ENCODE measurements at places on chromosomes 2 and 18.

DNA sequence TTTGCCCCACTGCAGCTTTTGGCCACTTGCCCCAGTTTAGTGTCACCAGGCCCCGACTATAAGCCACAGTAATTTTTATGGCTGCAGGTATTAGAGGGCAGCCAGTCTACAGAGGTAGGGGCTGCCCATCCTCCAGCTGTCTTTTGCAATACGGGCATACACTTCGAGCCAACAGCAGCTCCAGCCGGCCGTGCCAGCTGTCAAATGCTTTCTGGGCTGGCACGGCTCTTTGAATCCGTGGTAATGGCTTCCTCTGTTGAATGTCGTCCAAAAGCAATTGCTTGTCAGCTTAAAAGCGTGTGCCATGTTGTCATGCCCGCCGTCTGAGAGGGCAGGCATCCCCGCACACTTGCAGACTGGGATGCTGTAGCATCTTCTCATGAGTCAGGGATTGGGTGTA, 41.3 kb downstream of the BCL2L11 start:
- peak; percentile 68 for DNase-seq

- DNase-seq: no peak
Observed at GRCh38 chr18:48219037-48219809, 190.0 kb downstream of the ZBTB7C start.

DNA sequence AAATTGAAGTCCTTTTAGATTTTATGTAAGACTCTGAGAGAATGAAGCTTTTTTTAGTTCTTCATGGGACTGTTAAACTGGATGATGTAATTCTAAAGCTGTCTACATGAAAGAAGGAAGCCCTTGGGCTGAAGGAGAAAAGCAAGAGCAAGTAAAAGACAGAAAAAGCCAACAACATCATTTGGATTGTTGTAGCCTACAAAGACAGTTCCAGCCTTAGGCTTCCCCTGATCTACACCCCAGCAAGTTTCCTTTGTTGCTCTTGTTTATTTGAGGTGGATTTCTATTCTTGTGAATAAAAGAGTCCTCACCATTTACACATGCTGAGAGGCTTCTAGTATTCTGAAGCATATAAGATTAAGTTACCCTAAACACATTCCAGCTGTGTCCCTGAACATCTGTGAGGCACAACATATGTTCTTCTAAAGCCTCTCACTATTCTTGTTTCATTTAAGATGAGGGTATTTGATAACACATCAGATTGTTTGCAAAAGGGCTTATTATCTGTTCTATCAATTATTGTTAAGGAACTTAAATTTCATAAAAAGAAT, 377.8 kb downstream of the LNPK start:
- no peak for DNase-seq

- no peak for DNase-seq
Observed at GRCh38 chr2:174078275-174078674, 113.1 kb upstream of the SP3 start.

DNA sequence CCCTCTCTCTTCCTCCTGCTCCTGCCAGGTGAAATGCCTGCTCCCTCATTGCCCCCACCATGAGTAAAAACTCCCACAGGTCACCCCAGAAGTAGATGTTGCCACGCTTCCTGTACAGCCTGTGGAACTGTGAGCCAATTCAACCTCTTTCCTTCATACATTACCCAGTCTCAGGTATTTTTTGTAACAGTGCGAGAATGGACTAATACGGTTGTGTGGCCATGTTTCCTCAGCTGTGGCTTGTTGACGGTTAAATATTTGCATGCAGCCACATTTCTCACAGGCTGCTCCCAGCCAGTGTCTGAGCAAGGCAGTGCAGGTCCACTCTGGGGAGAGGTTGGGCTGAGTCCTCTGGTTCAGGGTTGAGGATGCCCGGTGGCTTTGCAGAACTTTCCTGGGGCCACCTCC, 27.8 kb upstream of the COPS8 start:
- DNase-seq: no peak

Data from right hindlimb (tissue), 1 donor.